GM12878 (cell line): ENCODE measurements at places on chromosomes 5 and 9. TPM values are rescaled to one million over a fixed set of nuclear protein-coding genes. Genes with fewer than 3 reads are reported as not detected.
A peak's percentile ranks its signal among the peaks of the same experiment; 100 is the strongest.

PCDHGA8 gene
- total RNA-seq, result not detected in 2 replicates

DNA sequence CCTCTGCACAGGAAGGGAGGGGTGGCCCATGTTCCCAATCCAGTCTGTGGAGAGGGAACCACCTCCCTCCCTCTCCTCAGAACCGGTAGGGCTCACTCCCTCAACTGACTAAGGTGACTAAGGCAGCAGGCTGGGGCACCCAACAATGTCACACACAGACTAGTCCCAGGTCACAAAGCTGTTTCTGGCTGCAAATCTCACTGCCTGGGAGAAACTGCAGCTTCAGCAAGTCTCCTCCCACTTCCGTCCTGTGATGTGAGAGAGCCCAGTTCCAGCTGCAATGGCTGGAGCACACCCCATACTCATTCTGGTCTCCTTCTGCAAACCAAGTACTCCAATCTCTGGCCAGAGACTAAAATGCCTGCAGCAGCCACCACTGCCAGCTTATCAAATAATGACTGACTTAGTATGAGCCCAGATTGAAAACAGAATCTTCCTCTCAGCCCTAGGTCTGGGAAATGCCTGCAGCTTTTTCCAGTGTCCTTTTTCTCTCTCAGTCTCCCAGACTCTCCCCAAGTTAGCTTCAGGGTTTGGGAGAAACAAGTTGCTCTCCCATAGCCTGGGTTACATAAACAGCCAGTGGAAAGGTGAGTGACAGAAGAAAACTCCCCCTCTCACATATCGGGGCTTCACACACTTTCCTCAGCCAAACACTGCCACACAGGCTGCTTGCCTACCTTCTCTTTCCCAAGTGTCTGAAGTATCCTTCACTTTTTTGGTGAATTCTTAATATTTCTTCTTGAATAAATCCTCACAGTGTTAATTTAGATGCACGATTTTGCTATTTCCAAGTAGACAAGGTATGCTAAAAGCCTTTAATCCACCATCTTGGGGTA, 247.4 kb upstream of the RASA1 start:
- H3K36me3 ChIP-seq, result no peaks in the 10 kb centered on the region
- H3K4me3 ChIP-seq, result peak overlapping the region; percentile 31; the same call in 1 of the 2 replicates
- DNase-seq, result peak; percentile 47
- peak overlapping the region; percentile 67 for H3K27ac ChIP-seq
- peaks cover 11% of the 10 kb centered on the region for H3K4me1 ChIP-seq

SHROOM1 gene
- 3.2 TPM in 2 replicates for total RNA-seq

STPG3 gene
- total RNA-seq, result not detected in 2 replicates

GRCh38 chr5:96871027-96871399, 5.3 kb upstream of the ERAP2 start:
- peak overlapping the region; percentile 55 for H3K4me3 ChIP-seq
- peak overlapping the region; percentile 76 for H3K27ac ChIP-seq
- H3K4me1 ChIP-seq, result peaks cover 33% of the 10 kb centered on the region
- no peaks in the 10 kb centered on the region for H3K36me3 ChIP-seq
- no peak for DNase-seq

SLCO6A1 gene
- total RNA-seq, result not detected in 2 replicates

DNA sequence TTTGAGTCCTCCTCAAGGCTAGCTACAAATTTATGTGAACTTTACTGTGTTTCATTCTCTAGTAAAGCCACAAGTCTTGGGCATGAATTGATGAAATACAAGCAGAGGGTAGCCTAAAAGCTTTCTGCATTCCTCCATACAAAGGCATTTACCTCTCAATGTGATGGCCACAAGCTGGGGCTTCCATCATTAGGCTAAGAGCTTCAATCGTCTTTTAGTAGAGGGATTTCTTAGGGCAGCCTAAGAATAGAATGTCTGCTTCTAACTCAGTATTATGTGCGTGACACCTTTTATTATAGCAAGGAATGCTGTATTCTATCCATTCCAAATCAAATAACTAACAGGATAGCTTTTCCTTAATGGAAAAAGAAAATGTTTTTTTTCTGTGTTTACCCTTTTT, 3.7 kb downstream of the PLAC8L1 start:
- no peaks in the 10 kb centered on the region for H3K4me1 ChIP-seq
- no peaks in the 10 kb centered on the region for H3K36me3 ChIP-seq
- DNase-seq, result no peak
- no peak overlapping the region for H3K4me3 ChIP-seq
- no peaks in the 10 kb centered on the region for H3K27me3 ChIP-seq

- no peaks in the 10 kb centered on the region for H3K36me3 ChIP-seq
- no peak overlapping the region for H3K4me3 ChIP-seq
- no peaks in the 10 kb centered on the region for H3K27me3 ChIP-seq
Observed at GRCh38 chr9:133384736-133385321, 8.7 kb downstream of the STKLD1 start.

DHX29 gene
- total RNA-seq, result 17.0 and 17.7 TPM in 2 replicates

- no peaks in the 10 kb centered on the region for H3K27me3 ChIP-seq
- peaks cover 80% of the 10 kb centered on the region for H3K4me1 ChIP-seq
- peak overlapping the region; percentile 34; the same call in 1 of the 2 replicates for H3K27ac ChIP-seq
Observed at GRCh38 chr9:131673531-131673930, 66.3 kb downstream of the RAPGEF1 start.

GRCh38 chr5:26889815-26890214, 148.6 kb downstream of the CDH9 start:
- no peaks in the 10 kb centered on the region for H3K4me1 ChIP-seq
- DNase-seq, result no peak
- no peaks in the 10 kb centered on the region for H3K27me3 ChIP-seq
- no peak overlapping the region for H3K27ac ChIP-seq
- no peaks in the 10 kb centered on the region for H3K36me3 ChIP-seq

DNA sequence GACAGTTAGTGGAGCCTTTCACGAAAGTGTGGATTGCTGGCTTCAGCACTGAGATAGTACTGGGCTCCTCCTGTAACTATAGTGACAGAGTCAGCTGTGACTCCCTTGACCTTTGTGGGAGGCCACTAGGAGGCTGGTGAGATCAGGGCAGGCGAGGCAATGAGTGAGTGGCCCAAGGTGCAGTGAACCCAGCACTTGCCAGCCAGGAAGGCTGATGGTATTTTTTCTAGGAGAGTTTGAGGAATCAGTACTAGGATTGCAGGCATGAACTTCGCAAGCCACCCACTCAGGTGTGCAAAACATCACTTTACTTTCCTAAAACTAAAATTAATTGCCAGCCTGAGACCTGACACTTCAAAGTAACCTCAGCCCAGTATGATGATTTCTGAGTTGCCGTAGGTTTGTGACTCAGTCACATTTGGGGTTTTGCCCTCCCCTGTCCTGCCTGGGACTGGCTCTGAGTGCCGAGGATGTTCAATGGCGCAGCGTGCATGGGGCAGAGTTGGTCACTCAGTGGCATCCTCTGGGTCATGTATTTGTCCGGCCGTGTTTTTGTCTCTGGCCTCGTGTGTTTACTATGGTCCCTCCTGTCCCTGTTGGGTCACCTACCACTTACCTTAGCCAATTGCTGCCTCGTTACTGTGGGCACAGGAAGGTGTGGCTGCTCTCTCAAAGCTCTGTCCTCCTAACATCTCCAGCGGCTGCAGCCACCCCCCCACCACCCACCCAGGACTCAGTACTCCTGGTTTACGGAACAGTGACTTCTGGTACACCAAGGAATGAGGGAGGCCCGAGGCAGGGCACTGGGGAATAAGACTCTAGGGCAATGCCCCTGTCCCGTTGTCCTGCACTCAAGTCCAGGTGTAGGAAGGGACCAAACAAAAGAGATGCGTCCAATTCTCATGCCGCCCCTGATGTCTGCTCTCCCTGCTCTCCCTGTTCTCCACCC, 67.2 kb downstream of the IL31RA start:
- H3K36me3 ChIP-seq, result no peaks in the 10 kb centered on the region
- no peak overlapping the region for H3K4me3 ChIP-seq
- no peak for DNase-seq

GRCh38 chr9:68947842-68948569, 65.9 kb downstream of the PRKACG start:
- no peaks in the 10 kb centered on the region for H3K36me3 ChIP-seq
- DNase-seq, result no peak
- no peak overlapping the region for H3K27ac ChIP-seq

DNA sequence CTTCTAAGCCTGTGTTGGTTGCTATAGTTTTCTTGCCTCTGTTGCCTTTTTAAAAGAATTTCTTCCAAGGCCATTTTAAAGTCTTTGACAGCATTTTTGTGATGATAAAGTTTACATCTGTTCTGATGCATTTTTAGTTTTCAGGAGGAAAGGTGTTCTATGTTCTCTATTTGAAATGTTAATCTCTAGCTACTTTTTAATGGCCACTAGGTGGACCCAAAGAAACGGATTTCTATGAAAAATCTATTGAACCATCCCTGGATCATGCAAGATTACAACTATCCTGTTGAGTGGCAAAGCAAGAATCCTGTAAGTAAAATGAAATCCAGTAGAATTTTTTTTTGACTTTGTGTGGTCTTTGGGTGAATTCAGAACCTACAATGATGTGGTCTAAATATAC, 60.2 kb downstream of the MELK start:
- DNase-seq, result no peak
- H3K4me1 ChIP-seq, result no peaks in the 10 kb centered on the region
- H3K27ac ChIP-seq, result no peak overlapping the region
- H3K27me3 ChIP-seq, result no peaks in the 10 kb centered on the region

CD72 gene
- 8.9 and 9.0 TPM in 2 replicates for total RNA-seq

GRCh38 chr5:5270958-5271785, 131.0 kb downstream of the ADAMTS16 start:
- H3K27ac ChIP-seq, result no peak overlapping the region
- no peaks in the 10 kb centered on the region for H3K36me3 ChIP-seq
- DNase-seq, result no peak
- H3K4me3 ChIP-seq, result no peak overlapping the region

DNA sequence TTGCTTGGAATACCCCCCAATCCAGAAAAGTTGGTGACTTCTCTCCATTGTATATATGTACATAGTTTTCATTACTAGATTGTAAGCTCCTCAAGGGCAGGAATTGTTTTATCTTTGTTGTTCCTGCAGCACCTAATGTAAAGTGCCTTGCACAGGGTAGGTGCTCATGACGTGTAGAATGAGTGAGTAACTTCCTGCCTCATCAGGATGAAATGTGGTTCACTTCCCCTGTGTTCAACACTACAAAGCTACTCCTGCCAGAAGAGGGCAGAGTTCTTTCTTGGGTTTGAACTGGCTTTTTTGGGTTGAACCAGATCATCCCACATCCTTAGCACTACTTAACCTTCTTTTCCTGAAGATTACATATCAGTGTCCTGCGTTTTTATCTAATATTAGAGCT, 23.9 kb downstream of the GTF3C4 start:
- no peaks in the 10 kb centered on the region for H3K36me3 ChIP-seq
- no peak for DNase-seq
- H3K27ac ChIP-seq, result no peak overlapping the region
- H3K4me3 ChIP-seq, result no peak overlapping the region
- no peaks in the 10 kb centered on the region for H3K4me1 ChIP-seq

- H3K36me3 ChIP-seq, result no peaks in the 10 kb centered on the region
- H3K27me3 ChIP-seq, result no peaks in the 10 kb centered on the region; the same call in 1 of the 2 replicates
- peak overlapping the region; percentile 84 for H3K4me3 ChIP-seq
- peaks cover 8% of the 10 kb centered on the region for H3K4me1 ChIP-seq
Observed at GRCh38 chr5:132369007-132369473, 470 bp upstream of the SLC22A5 start.

GRCh38 chr9:122457787-122458186, 19.9 kb downstream of the OR1J1 start:
- H3K27me3 ChIP-seq, result no peaks in the 10 kb centered on the region
- no peak overlapping the region for H3K27ac ChIP-seq
- no peak overlapping the region for H3K4me3 ChIP-seq
- no peaks in the 10 kb centered on the region for H3K36me3 ChIP-seq
- DNase-seq, result no peak

MLANA gene
- total RNA-seq, result not detected in 2 replicates

UBTD2 gene
- 22.3 and 23.0 TPM in 2 replicates for total RNA-seq

- H3K27me3 ChIP-seq, result no peaks in the 10 kb centered on the region
- no peak for DNase-seq
- H3K4me3 ChIP-seq, result no peak overlapping the region
- no peaks in the 10 kb centered on the region for H3K4me1 ChIP-seq
- H3K36me3 ChIP-seq, result no peaks in the 10 kb centered on the region
Observed at GRCh38 chr5:68612972-68613371, 397.4 kb downstream of the PIK3R1 start.

GHR gene
- total RNA-seq, result 0.32 and 0.62 TPM in 2 replicates

DNA sequence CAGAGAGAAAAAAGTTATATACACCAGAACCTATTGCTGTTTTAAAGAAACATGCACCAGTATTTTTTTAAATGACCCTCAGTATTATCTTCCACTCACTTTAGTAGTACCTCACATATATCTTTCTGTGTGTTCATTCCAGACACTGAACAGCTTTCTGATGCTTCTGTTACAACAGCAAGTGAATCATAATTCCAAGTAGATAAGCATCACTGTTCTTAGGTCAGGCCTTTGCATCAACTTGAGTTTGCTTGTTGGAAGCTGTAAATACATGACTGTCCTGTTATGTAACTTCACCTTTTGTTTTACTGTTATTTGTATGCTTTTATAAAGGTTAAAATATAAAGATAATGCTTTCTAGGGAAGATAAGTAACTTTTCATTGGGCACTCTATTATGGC, 184.4 kb downstream of the ISL1 start:
- H3K36me3 ChIP-seq, result no peaks in the 10 kb centered on the region
- H3K27me3 ChIP-seq, result no peaks in the 10 kb centered on the region
- DNase-seq, result no peak
- no peak overlapping the region for H3K27ac ChIP-seq
- H3K4me3 ChIP-seq, result no peak overlapping the region

DNA sequence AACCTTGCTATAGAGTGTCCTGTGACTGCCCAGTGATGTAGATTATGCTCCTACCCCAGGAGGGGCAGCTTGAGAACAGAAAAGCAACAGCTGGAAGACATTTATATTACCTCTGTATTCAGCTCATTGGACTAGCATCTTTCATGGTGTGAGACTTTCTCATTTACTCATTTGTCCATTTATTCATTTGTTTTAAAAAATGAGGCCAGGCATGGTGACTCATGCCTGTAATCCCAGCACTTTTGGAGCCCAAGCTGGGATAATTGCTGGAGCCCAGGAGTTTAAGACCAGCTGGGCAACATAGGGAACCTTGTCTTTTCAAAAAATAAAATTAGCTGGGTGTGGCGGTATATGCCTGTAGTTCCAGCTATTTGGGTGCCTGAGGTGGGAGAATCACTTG, 130.0 kb upstream of the LHFPL2 start:
- H3K27me3 ChIP-seq, result no peaks in the 10 kb centered on the region
- no peak for DNase-seq
- H3K4me3 ChIP-seq, result no peak overlapping the region
- H3K4me1 ChIP-seq, result no peaks in the 10 kb centered on the region
- H3K36me3 ChIP-seq, result no peaks in the 10 kb centered on the region

DNA sequence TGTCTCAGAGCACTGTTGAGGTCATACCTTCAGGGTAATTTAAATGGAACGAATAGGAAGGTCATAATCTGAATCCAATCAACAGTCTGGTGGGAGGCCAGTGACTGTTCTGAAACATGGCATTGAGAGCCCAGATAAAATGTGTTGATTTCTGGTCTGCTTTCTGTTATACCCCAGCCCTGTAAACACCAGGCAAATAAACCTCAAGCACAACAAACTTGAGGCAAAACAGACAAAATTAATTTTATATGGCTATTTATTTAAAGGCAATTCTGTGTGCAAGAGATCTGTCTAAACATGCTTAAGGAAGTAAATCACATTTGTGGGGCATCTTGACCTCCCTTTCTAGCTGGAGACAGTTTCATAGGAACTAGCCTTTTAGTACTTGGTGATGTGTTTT, 140.9 kb upstream of the SPEF2 start:
- H3K36me3 ChIP-seq, result no peaks in the 10 kb centered on the region
- H3K4me1 ChIP-seq, result no peaks in the 10 kb centered on the region
- H3K27me3 ChIP-seq, result no peaks in the 10 kb centered on the region
- no peak overlapping the region for H3K27ac ChIP-seq
- H3K4me3 ChIP-seq, result no peak overlapping the region
- DNase-seq, result no peak

PRUNE2 gene
- total RNA-seq, result 0.23 and 0.61 TPM in 2 replicates

RGP1 gene
- total RNA-seq, result 13.7 and 14.9 TPM in 2 replicates

FAM114A2 gene
- total RNA-seq, result 22.9 and 26.1 TPM in 2 replicates
